Naive thymus-derived CD8-positive, alpha-beta T cell (primary cell): ENCODE measurements at places on chromosomes 7 and 10. TPM values are rescaled to one million over a fixed set of nuclear protein-coding genes. Genes with fewer than 3 reads are reported as not detected.

DNA sequence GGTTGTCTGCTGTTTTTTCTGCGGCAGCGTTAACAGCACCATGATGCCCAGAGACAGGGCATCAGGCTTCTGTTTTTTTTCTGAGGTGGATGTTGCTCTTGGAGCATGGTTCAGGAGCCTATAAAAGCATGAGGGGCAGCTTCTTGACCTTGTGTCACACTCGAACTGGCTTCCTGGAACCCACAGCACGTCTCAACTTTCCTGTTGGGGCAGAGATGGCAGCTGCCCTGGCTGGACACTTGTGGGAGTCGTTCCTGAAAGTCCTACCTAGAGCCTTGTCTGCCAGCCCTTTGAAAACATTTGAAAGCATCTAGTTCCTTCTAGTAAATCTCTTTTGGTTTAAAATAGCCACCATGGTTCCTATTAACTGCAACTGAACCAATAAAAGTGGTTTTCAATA lies 28.9 kb upstream of the PRKAG2 start:
- H3K27ac ChIP-seq, result no peak overlapping the region
- H3K4me3 ChIP-seq, result no peak overlapping the region
- H3K27me3 ChIP-seq, result peaks cover 17% of the 10 kb centered on the region
- H3K36me3 ChIP-seq, result no peaks in the 10 kb centered on the region
- no peak for DNase-seq

- no peaks in the 10 kb centered on the region for H3K27me3 ChIP-seq
- no peaks in the 10 kb centered on the region for H3K4me1 ChIP-seq
- no peaks in the 10 kb centered on the region for H3K36me3 ChIP-seq
- no peak for DNase-seq
- no peak overlapping the region for H3K4me3 ChIP-seq
- no peak overlapping the region for H3K27ac ChIP-seq
Observed at GRCh38 chr7:27922907-27923641, 183.1 kb downstream of the TAX1BP1 start.

Gene ZNF117
- 5.6 TPM for total RNA-seq

- H3K4me3 ChIP-seq, result no peak overlapping the region
- H3K27me3 ChIP-seq, result no peaks in the 10 kb centered on the region
- H3K36me3 ChIP-seq, result no peaks in the 10 kb centered on the region
Observed at GRCh38 chr7:84161398-84161797, 33.2 kb downstream of the SEMA3A start.

DNA sequence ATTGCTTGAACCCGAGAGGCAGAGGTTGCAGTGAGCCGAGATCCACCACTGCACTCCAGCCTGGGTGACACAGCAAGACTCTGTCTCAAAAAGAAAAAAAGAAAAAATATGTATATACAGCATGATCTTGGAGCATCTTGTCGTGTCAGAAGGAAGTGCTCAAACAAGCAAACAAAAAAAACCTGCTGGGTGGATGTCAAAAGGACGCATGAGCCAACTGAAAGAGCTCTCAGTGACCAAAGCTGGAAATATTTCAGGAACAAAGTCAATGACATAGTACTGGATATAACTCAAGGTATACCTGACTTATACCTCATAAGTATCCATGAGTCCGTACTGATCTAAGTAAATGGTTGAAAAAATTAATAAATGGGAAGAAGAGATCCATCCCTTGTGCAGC lies 94.6 kb upstream of the ANLN start:
- peaks cover 6% of the 10 kb centered on the region for H3K4me1 ChIP-seq
- H3K27ac ChIP-seq, result no peak overlapping the region
- no peaks in the 10 kb centered on the region for H3K27me3 ChIP-seq
- DNase-seq, result no peak

- H3K36me3 ChIP-seq, result no peaks in the 10 kb centered on the region
- no peaks in the 10 kb centered on the region for H3K4me1 ChIP-seq
- no peak overlapping the region for H3K4me3 ChIP-seq
- no peaks in the 10 kb centered on the region for H3K27me3 ChIP-seq
- no peak overlapping the region for H3K27ac ChIP-seq
Observed at GRCh38 chr7:138819625-138820024, 21.6 kb upstream of the ATP6V0A4 start.

DNA sequence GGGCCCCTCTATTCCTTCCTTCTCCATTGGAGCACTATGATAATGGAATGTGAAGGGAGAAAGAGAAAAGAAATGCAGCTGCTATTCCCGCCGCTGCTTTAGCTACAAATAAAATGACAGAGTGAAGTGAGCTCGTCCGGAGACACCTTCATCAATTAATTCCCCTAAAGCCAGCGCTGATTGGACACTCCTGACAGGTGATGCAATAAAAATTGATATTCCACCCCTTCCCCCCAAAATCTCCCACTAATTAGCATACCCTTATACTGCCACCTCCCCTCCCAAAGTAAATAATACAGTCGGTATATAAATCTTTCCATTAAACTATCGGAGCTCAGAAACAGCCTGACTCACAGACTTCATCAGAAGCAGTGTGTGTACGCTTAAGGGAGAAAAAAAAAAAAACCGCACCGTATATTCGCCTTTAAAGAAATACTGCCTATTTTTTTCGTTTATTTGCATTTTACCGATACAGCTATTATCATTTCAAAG lies 7.3 kb downstream of the SKIDA1 start:
- peaks cover 70% of the 10 kb centered on the region for H3K27me3 ChIP-seq
- H3K4me1 ChIP-seq, result peaks cover 37% of the 10 kb centered on the region
- no peaks in the 10 kb centered on the region for H3K36me3 ChIP-seq
